ENCODE measurements at places on chromosomes 6 and 20. TPM values are rescaled to one million over a fixed set of nuclear protein-coding genes. Genes with fewer than 3 reads are reported as not detected.

DNA sequence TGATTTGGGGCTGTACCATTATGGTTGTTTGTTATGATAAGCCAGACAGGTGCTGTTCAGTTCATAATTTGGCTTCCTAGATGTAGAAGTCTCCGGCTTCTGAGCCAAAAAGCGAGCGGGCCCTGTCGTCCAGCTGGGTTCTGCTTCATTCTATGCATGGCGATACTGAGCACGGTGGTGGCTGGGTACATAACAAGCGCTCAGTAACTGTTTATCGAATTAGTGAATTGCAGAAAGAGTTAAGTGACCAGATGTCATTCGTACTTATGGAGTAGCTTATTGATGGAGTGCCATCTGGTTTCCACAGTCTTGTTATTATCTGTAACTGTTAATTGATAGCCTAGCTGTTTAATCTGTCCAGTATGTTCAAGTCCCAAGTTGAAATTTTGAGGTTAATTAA, 85.0 kb downstream of the DTD1 start:
- H3K36me3 ChIP-seq, result no peaks in the 10 kb centered on the region
- no peaks in the 10 kb centered on the region for H3K27me3 ChIP-seq
- no peak for DNase-seq
- H3K4me1 ChIP-seq, result no peaks in the 10 kb centered on the region
- no peak overlapping the region for H3K27ac ChIP-seq

- no peaks in the 10 kb centered on the region for H3K4me1 ChIP-seq
- no peak for DNase-seq
- peaks cover 2% of the 10 kb centered on the region for H3K27me3 ChIP-seq
These were observed 12.9 kb upstream of the ZNF391 start for GRCh38 chr6:27375613-27376079.

BACH2 gene
- 1.3 TPM for total RNA-seq

DNA sequence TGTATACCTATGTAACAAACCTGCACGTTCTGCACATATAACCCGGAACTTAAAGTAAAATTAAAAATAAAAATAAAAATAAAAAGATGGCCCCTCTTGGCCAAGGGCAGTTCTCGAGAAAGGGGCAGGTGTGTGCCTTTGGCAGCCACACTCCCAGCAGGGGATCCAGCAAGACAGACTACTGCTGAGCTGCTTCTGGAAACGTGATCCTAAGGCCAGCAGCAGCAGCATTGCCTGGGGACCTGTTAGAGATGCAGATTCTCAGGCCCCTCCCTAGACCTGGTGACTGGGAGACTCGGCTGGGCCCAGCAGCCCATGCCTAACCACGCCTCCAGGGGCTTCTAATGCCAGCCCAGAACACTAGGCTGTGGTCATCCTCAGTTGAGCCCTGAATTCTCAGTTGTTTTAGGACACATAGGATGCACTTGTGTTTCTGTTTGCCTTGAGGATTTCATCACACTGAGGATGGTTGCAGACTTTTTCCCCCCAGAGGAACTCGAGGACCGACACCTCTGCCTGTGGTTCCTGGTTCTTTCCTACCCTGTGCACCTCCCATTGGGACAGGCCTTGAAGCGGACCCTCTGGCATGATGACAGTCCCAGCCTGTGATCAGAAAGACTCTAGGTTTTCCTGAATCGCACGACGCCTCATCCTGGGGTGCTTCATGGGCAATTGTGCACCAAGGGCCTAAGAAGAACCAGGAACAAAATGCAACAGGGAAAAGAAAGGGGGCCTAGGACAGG, 105.9 kb downstream of the TOX2 start:
- H3K4me1 ChIP-seq, result peaks cover 13% of the 10 kb centered on the region
- H3K27me3 ChIP-seq, result no peaks in the 10 kb centered on the region
- DNase-seq, result no peak
- no peak overlapping the region for H3K27ac ChIP-seq
- H3K4me3 ChIP-seq, result no peak overlapping the region
- no peaks in the 10 kb centered on the region for H3K36me3 ChIP-seq

PLCB1 gene
- total RNA-seq, result 16.1 TPM

CCDC170 gene
- total RNA-seq, result 0.54 TPM

PPP1R14C gene
- not detected for total RNA-seq

RRAGD gene
- total RNA-seq, result not detected

Measured in IMR-90 (cell line).